ENCODE measurements at places on chromosomes 3 and 15.

DNA sequence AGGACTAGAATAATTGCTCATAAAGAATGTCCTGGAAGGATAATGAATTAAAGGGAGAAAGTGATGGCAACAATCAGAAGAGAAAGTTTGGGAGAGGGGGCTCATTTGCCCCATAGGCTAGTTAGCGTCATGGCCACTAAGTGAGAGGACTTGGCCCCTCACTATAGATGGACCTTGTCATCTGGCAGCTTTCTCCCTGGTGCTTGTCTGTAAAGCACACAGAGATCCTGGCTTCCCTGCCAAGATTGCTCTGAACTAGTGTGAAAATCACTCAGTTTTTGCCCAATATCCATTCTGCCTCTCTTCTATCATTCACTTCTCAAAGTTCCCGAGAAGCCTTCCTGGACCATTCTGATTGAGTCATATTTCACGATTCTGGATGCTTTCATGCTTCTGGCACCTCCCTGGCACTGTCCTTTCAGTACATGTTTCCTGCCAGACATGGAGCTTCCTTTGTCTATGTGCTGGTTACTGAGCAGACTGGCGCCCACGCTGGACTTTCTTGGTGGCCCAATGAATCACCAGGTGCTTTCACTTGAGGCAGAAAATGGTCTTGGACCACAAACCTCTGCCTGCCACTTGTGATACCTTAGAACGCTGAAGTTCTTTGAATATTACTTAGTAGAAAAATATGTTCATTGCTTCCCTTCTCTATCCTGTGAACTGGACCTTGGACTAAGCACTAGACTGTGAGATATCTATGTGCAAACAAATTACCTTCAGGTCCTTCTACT, 709.6 kb upstream of the CFAP20DC start:
- DNase-seq = no peak

DNA sequence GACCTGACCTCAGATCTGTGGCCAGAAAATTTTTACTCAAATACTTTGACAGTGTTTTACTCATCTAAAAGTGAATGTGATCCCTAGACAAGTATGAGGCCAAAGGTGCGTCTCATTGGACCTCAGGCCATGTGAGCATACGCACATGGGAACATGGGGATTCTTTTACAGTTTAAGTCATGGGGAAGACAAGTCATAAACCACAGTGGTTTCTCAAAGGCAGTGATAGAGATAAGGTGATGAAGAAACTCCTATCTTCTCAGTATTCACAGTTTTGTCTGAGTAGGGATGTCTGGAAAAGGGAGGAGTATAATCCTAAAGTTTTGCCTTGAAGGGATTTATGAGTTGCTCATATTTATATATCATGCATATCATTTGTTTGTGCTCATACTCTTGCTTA, 173.8 kb downstream of the FNDC3B start:
- no peak for DNase-seq

DNA sequence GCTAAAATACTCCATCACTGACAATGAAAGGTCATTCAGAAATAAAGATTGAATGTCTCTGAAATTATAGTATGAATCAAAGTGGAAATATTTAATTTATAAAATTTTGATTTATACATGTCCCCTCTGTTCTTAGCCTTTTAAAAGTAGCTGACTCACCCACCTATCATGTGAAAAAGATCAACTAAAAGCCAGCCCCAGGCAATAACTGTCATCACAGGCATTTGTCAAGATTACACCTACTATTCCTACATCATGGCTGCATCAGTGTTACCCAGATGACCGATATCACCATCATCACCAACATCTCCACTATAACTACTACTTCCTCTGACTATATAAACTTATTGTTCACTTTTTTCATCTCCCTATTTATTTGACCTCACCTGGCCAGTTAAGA, 14.3 kb upstream of the PIK3R4 start:
- no peak for DNase-seq

- DNase-seq = no peak
Measured at GRCh38 chr3:167920747-167921146, 175.0 kb downstream of the GOLIM4 start.

DNA sequence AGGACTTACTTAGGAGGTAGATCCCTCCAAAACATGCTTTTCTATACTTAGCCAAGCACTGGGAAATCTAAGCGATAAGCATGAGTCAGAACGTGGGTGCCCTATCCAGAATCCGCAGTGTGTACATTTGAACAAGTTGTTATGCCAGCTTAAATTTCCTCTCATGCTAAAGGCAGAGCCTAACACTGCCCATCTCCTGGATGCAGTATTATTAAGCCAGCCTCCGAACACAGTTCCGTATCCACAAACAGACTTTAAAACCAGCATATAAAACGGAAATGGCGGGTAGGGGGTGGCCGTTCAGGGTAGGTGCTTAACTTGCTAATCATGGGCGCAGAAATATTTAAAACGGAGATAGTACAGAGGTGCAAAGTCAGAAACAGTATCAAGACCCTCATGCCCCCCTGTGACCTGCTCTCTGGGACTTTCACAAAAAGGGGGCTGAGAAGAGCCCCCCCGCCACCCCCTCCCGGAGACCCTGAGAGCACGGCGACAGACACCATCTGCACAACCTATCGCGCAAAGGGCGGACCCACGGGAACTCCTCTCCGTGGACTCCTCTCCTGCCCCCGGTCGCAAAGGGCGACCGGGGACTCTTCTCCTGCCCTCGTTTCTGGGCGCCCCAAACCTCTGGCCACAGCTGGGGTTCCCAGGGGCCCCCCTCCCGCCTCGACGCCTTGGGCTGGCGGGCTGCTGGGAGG, 889 bp upstream of the LRRIQ4 start:
- peak; percentile 62 for DNase-seq

DNA sequence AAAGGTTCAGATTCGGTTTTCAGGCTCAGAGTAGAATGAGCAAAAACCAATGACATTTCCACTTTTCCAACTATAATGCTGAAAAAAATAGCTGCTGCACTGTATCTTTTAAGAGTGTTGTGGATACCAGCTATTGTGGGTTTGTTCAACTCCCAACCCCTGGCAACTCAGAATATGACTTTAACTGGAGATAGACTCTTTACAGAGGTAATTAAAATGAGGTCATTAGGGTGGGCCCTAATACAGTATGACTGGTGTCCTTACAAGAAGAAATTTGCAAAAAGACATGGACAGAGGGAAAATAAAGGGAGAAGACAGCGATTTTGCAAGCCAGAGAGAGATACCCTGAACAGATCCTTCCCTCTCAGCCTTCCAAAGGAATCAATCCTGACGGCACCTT, 39.5 kb downstream of the ANKRD28 start:
- DNase-seq = no peak

- no peak for DNase-seq
Measured at GRCh38 chr3:71175691-71176365, 407.7 kb downstream of the FOXP1 start.

Measured in AG04450 (cell line).